ENCODE measurements at places on chromosomes 13 and 19.

- DNase-seq = no peak
These were observed 9.2 kb downstream of the PARP4 start for GRCh38 chr13:24503379-24503696.

DNA sequence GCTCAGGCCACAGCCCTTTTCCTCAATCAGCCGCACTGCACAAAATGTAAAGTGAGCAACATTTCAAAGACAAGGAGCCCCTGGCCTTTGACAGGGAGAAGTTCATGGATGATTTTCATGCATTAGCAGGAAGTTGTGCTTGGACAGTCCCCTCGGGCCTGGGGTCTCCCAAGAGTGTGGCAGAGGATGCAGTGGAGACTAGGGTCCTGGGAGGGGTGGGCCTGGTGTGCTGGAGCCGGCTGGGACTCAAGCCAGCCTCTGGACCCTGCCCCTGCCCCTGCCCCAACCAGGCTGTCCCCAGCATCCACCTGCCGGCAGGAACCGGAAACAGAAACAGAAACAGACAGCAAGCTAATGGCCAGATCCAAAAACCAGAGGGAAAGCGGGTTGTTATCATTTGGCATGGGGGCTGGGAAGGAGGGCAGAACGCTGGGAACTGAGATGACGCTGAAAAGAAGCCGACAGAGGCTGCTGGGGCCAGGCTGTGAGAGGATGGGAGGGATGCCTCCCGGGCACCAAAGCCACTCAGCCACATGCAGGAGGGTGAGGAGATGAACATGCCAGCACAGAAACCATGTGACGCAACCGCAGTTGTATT is 2.3 kb downstream of the GAS6 start:
- DNase-seq = no peak

- DNase-seq = peak; percentile 46
These were observed 66.3 kb downstream of the LMO7 start for GRCh38 chr13:75702476-75702875.

GRCh38 chr19:2047449-2048103 is 3.5 kb downstream of the MKNK2 start:
- DNase-seq = no peak

- no peak for DNase-seq
These were observed 301.6 kb downstream of the TEX29 start for GRCh38 chr13:111622051-111622531.

DNA sequence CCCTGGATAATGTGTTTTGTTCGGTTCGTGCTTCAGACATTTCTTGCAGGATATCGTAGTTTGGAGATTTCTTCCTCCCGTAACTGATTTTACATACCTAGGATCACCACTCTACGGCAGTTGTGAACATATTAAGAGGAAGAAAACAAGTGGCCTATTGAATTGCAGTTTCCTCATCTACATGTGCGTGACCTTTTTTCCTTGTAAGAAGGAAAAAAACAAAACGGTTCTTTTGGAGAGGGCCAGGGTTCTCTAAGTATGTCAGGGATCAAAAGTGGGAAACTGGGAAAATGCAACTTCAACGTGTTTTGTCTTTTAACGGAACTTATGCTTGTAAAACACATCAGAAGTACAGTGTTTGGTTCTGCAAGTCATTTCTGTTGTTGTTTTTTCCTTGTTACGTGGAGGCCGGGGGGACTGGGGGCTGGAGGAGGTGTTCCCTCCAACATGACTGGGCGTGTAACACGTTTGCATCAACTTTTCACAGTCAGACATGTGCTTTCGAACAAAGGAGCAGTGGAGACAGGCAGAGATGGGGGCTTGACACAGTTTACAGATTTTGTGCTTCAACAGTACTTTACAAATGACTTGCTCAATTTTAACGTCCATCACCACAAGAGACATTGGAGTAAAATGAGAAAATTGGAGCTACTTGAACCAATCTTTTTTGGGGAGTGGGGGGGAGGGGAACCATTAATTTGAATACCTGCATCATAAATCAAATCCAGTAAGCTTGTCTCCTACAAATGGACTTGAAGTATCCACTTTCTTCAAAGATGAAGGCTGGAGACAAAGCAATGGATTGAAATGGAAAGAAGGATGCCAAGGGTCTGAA is 3.8 kb downstream of the ZC3H4 start:
- peak; percentile 42 for DNase-seq

DNA sequence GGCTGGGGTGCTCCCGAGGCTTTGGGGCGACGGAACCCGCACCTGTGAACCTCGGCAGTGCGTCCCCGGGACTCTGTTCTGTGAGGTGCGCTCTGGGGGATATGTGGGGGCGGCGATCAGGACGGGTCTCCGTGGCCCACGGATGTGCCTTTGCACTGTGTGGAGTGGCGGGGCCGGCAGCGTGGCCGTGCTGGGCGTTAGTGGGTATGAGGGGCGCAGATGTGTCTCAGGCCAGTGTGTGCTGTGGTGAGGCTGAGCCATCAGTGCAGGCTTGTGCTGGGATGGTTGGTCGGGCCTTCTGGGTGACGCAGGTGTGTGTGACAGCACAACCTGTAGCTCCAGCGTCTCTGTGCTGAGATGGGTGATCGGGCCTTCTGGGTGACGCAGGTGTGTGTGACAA is 16.9 kb downstream of the ZNF331 start:
- no peak for DNase-seq

DNA sequence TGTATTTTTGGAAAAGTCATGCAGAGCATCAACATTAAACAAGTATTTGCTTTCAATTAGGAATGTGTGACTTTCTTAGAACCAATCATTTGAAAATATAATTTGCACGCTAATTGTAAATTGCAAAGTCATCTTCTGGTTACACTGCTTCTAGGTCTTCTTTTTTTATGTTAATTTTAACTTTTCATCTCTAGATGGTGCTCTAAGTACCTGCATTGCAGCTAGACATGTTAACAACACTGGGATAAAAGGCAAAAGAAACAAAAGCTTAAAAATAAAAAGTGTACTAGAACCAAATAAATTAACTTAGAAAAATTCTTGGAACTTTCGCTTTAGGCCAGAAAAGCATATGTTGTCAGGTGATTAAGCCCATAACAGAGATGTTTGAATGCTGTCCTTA is 2758.2 kb downstream of the PCDH9 start:
- no peak for DNase-seq

DNA sequence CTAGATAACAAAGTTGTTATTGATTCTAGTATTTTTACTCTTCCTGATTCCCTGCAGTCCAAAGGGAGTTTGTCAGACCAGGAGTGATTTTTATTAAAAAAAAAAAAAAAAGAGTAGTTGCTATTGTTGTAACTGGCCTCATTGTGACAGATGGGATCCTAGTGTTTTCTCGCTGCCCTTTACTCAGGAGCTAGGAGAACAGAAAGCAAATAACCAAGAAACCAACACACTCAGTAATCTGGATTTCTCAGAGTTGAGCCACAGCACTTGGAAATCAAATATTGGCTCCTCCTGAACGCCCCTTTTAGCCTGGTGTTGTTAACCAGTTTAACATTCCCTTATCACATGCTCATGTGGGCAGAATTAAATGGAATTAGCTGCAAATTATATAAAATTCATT is 8.3 kb upstream of the PDX1 start:
- no peak for DNase-seq

GRCh38 chr13:54965881-54966280 is 1937.3 kb downstream of the OLFM4 start:
- no peak for DNase-seq

DNA sequence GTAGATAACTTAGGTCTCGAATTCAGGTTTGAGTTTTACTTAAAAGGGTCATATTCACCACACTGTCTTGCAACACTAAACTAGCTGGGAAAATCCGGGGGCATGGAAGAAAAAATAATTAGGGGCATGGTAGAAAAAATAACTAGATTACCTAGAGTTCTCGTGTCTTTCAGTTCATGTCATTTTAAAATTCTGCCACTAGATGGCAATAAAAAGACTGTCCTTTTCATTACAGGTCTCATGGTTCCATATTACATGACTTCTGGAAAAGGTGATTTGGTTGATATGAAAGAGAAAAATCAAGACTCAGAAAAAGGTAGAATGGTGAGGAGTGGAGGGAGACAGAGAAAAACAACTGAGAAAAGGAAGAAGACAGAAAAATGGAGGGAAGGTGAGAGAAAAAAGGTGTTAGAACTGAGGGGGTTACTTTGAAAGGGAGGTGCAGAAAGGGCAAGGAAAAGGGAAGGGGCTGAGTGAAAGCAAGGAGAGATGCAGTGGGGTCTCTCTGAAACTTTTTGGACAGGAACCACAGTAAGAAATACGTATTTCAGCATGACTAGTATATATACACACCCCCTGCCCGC is 299.0 kb downstream of the KLF12 start:
- DNase-seq = peak; percentile 17

- DNase-seq = no peak
These were observed 540.7 kb downstream of the GPC6 start for GRCh38 chr13:93767180-93767916.

DNA sequence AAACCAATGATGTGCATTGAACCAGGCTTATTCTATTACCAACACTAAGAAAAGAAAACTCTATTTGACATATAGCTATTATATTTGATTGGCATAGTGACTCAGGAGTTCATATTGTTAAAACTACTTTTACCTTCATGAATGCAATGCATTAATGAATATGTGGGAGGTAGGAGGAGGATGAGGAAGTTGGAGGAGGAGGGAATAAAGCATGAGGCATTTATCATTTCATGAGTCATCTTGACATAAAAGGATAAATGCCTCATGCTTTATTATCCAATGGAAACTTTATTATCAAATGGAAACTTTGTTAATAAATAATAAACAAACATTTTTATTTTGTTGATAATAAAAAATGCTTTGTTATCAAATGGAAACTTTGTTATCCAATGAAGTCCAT is 116.5 kb downstream of the SPRY2 start:
- DNase-seq = peak; percentile 35

- DNase-seq = no peak
These were observed 47.7 kb downstream of the ZMYM2 start for GRCh38 chr13:20006206-20006605.

GRCh38 chr19:43464134-43464775 is 1.2 kb downstream of the LYPD3 start:
- DNase-seq = no peak

DNA sequence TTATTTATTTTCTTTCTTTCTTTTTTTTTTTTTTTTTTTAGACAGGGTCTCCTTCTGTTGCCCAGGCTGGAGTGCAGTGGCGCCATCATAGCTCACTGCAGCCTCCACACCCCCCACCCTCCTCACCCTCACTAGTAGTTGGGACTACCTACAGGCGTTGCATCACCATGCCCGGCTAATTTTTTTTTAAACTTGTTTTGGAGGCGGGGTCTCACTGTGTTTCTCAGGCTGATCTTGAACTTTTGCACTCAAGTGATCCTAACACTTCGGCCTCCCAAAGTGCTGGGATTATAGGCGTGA is 33.6 kb downstream of the GJA3 start:
- no peak for DNase-seq

DNA sequence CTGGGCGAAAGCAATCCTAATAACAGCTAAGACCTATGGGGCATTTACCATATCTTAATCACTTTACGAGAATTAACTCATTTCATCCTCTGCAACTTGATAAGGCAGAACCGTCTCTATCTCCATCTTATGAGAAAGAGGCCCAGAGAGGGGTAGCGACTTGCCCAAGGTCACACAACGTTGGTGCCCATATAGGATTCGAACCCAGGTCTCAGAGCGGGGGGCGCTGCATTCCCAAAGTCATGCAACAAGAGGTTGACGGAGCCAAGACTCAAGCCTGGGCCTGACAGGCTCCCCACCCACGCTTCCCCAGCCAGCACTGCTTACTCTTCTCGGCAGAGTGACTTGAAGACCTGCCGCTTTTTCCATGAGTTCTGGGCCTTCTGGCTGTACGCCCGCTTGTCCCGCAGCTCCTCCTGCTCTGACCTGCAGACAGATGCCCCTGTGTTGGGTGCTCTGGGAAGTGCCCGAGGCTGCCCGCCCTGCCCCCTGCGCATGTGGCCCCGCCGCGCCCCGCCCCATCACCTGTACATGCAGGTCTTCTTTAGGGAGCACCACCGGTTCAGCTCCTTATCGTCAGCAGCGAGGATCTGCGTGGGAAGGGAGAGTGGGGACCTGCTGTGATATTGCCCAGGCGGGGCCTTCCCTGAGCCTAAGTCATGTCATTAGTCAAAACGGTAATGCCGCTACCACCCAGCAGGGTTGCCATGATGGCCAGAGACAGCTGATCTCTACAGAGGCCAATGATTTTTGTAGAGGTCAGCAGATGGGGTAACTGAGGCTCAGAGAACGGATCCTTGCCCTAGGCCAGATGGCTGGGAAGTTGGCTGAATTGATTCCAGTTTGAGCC is 10.8 kb downstream of the KRI1 start:
- DNase-seq = no peak

DNA sequence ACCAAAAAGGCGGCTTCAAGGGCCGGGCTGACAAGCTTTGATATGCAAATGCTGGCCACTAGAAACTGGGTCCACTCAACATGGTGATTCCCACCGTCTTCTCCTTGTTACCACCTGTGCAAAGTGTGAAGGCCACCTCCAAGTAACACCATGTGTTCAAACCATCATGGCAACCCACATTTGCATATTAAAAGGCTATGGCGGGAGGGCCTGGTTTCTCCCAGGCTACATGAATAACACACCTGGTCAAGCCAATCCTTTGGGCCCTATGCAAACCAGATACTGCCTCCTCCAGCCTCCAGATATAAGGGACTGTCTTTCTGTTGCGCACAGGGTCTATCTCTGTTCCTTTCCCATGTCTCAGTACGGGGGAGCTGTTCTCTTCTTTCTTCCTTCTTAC is 36.6 kb upstream of the ZSCAN5A start:
- no peak for DNase-seq

- DNase-seq = no peak
These were observed 1091.8 kb downstream of the PCDH9 start for GRCh38 chr13:66138172-66138811.

GRCh38 chr13:27605099-27605498 is 15.2 kb downstream of the LNX2 start:
- DNase-seq = no peak

DNA sequence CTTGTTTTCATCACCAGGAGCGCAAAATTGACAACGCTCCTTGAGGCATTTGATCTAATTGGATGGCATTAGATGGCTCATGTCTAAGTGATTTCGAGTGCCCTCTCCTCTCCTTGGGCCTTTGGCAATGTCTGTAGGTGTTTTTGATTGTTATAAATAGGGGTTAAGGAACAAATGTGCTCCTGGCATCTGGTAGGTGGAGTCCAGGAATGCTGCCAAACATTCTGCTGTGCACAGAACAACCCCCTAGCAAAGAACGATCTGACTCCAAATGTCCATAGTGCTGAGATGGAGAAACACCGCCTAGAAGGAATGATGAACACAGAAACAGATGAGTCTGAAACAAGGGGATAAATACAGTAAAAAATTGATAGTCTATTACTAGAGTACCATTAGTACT is 68.0 kb upstream of the C1QTNF9B start:
- no peak for DNase-seq

DNA sequence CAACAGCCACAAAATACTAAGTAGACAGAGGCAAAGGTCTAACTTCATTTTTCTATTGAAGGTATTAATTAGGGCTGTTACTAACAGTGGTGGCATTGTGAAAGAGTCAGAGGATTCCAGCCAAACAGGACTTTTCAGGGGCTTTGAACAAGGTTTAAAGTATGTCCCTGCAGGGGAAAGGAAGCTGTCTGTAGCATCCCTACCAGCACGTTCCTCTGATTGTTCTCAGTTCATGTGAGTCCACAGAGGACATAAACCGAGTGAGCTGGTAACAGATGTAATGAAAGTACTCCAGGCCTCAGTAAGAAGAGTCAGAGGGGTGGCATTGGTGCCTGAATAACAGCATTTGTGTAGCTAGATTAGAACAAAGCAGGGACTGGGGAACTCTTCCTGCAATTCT is 15.3 kb upstream of the SPATA13 start:
- no peak for DNase-seq
